ENCODE measurements at places on chromosomes 4 and X.

- no peaks in the 10 kb centered on the region for H3K27me3 ChIP-seq
- H3K36me3 ChIP-seq = no peaks in the 10 kb centered on the region
- H3K27ac ChIP-seq = no peak overlapping the region
- H3K4me1 ChIP-seq = no peaks in the 10 kb centered on the region
Observed at GRCh38 chrX:150060406-150060805, 122.1 kb upstream of the EOLA2 start.

GRCh38 chr4:160175064-160175643 is 1072.3 kb downstream of the RAPGEF2 start:
- no peak overlapping the region for H3K27ac ChIP-seq
- no peak for DNase-seq
- no peaks in the 10 kb centered on the region for H3K36me3 ChIP-seq
- H3K27me3 ChIP-seq = no peaks in the 10 kb centered on the region

DNA sequence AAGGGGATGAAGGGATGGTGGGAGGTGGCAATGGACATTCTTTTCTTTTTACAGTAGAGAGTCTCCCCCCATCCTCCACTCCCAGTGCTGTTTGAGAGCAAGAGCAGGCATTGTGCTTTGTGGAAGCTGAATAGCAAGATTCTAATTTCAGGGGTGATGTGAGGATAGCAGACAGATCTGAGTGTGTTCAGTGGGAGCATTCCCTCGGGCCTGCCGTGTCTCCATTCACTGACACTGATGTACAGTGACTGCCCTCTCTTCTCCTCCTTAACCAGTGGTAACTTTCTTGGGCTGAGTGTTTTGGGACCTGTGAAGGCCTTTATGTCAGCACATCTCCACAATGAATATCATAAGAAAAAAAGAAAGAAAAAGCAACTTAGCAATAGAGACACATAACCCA is 396.6 kb upstream of the RPS6KA3 start:
- no peak for DNase-seq
- H3K4me3 ChIP-seq = no peak overlapping the region
- no peaks in the 10 kb centered on the region for H3K4me1 ChIP-seq
- H3K36me3 ChIP-seq = no peaks in the 10 kb centered on the region
- no peaks in the 10 kb centered on the region for H3K27me3 ChIP-seq
- H3K27ac ChIP-seq = no peak overlapping the region

- H3K4me1 ChIP-seq = no peaks in the 10 kb centered on the region
- DNase-seq = no peak
- H3K27me3 ChIP-seq = no peaks in the 10 kb centered on the region
- no peak overlapping the region for H3K27ac ChIP-seq
- H3K36me3 ChIP-seq = no peaks in the 10 kb centered on the region
Observed at GRCh38 chrX:2550328-2551020, 49.7 kb upstream of the DHRSX start.

DNA sequence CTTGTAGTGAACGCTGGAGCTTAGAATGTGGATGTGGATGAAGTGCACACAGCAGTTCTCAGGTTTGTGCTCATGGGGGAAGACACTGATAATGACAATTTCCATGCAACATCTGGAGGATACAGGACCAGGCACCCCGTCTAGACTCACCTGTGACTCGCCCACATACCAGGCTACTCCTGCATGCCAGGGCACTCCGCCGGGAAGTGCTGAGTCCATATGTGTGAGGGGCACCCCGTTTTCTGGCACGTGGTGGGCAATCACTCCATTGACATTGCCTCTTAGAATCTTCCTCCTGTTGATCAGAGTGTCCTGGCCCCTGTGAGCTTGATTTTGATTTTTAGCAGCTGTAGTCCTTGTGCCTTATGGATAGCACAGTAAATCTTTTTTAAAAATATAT is 90.9 kb upstream of the LRPAP1 start:
- no peaks in the 10 kb centered on the region for H3K36me3 ChIP-seq
- H3K4me1 ChIP-seq = no peaks in the 10 kb centered on the region
- DNase-seq = no peak
- peaks cover 3% of the 10 kb centered on the region for H3K27me3 ChIP-seq

GRCh38 chrX:96564595-96564994 is 120.0 kb upstream of the DIAPH2 start:
- no peak overlapping the region for H3K4me3 ChIP-seq
- DNase-seq = no peak
- no peaks in the 10 kb centered on the region for H3K36me3 ChIP-seq

GRCh38 chrX:116318672-116319071 is 117.7 kb upstream of the SLC6A14 start:
- H3K27me3 ChIP-seq = no peaks in the 10 kb centered on the region
- DNase-seq = no peak
- H3K36me3 ChIP-seq = no peaks in the 10 kb centered on the region
- no peaks in the 10 kb centered on the region for H3K4me1 ChIP-seq

GRCh38 chr4:85029453-85029852 is 63.0 kb upstream of the WDFY3 start:
- H3K4me1 ChIP-seq = no peaks in the 10 kb centered on the region
- no peaks in the 10 kb centered on the region for H3K36me3 ChIP-seq
- H3K27me3 ChIP-seq = no peaks in the 10 kb centered on the region

DNA sequence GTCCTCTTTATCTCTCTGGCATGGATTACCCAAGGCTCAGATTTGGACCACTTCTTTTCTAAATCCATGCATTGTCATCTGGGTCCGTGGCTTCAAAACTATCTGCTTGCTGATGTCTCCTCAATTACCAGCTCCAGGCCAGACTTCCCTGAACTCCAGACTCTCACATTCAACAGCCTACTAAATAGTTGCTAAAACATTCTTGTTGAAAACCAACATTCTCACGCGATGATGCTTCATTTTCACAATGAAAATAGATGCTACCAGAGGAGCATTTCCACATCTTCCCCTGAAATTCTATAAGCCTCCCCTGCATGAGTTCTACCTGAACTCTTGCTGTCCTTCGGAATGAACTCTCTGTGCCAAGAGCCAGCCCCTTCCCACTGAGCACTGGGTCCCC is 5.2 kb upstream of the TLR6 start:
- H3K4me3 ChIP-seq = no peak overlapping the region
- no peaks in the 10 kb centered on the region for H3K27me3 ChIP-seq
- H3K36me3 ChIP-seq = no peaks in the 10 kb centered on the region

GRCh38 chrX:79444694-79445210 is 77.6 kb upstream of the ITM2A start:
- H3K27me3 ChIP-seq = no peaks in the 10 kb centered on the region
- H3K4me1 ChIP-seq = no peaks in the 10 kb centered on the region
- no peak overlapping the region for H3K27ac ChIP-seq
- H3K4me3 ChIP-seq = no peak overlapping the region

- H3K27me3 ChIP-seq = no peaks in the 10 kb centered on the region
- no peak overlapping the region for H3K4me3 ChIP-seq
- no peaks in the 10 kb centered on the region for H3K4me1 ChIP-seq
- no peaks in the 10 kb centered on the region for H3K36me3 ChIP-seq
- no peak for DNase-seq
Observed at GRCh38 chrX:99353412-99353811, 1056.7 kb downstream of the PCDH19 start.

GRCh38 chr4:91111556-91111955 is 984.4 kb downstream of the CCSER1 start:
- H3K4me3 ChIP-seq = no peak overlapping the region
- H3K27ac ChIP-seq = no peak overlapping the region
- H3K27me3 ChIP-seq = no peaks in the 10 kb centered on the region
- no peaks in the 10 kb centered on the region for H3K36me3 ChIP-seq
- DNase-seq = no peak
- H3K4me1 ChIP-seq = no peaks in the 10 kb centered on the region

GRCh38 chrX:135977611-135978010 is 3.8 kb upstream of the MMGT1 start:
- no peaks in the 10 kb centered on the region for H3K36me3 ChIP-seq
- no peak overlapping the region for H3K4me3 ChIP-seq
- DNase-seq = no peak
- no peak overlapping the region for H3K27ac ChIP-seq
- no peaks in the 10 kb centered on the region for H3K27me3 ChIP-seq

- no peaks in the 10 kb centered on the region for H3K27me3 ChIP-seq
- H3K4me1 ChIP-seq = no peaks in the 10 kb centered on the region
Observed at GRCh38 chr4:141432000-141432712, 204.2 kb upstream of the IL15 start.

GRCh38 chrX:48891402-48892288 is 5.9 kb downstream of the TIMM17B start:
- H3K4me3 ChIP-seq = peak overlapping the region; percentile 63
- H3K27me3 ChIP-seq = no peaks in the 10 kb centered on the region
- H3K27ac ChIP-seq = peak overlapping the region; percentile 60
- peaks cover 4% of the 10 kb centered on the region for H3K36me3 ChIP-seq
- peaks cover 6% of the 10 kb centered on the region for H3K4me1 ChIP-seq

GRCh38 chrX:134933911-134934310 is 56.9 kb upstream of the SMIM10 start:
- no peaks in the 10 kb centered on the region for H3K27me3 ChIP-seq
- no peak for DNase-seq
- no peak overlapping the region for H3K4me3 ChIP-seq
- no peaks in the 10 kb centered on the region for H3K36me3 ChIP-seq
- no peaks in the 10 kb centered on the region for H3K4me1 ChIP-seq

GRCh38 chr4:168480931-168481611 is 779 bp upstream of the DDX60L start:
- H3K27me3 ChIP-seq = no peaks in the 10 kb centered on the region
- no peaks in the 10 kb centered on the region for H3K36me3 ChIP-seq

GRCh38 chrX:10119399-10119990 is 37.3 kb upstream of the CLCN4 start:
- peak overlapping the region; percentile 38 for H3K27ac ChIP-seq
- no peaks in the 10 kb centered on the region for H3K27me3 ChIP-seq
- DNase-seq = peak; percentile 91
- H3K4me1 ChIP-seq = peaks cover 2% of the 10 kb centered on the region
- peaks cover 12% of the 10 kb centered on the region for H3K36me3 ChIP-seq

DNA sequence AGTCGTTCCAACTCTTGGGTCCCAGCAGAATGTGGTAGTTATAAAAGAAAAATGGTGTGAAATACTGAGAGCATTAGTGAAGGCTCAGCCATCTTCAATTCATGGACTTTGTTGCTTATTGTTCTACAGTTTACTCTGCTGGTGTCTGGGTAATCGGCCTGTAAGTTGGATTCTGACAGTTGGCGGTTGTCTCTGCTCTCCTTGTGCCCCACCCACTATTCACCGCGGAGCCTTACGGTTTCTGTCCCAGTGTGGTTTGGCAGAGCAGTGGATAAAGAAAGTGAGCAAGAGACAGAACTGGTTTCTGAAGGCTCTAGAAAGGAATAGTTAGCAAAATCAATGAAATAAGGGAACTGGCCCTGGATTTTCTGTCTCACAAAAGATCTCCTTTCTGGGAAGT is 9.1 kb downstream of the LONRF3 start:
- no peak overlapping the region for H3K27ac ChIP-seq
- H3K4me3 ChIP-seq = no peak overlapping the region
- no peak for DNase-seq
- H3K27me3 ChIP-seq = no peaks in the 10 kb centered on the region

DNA sequence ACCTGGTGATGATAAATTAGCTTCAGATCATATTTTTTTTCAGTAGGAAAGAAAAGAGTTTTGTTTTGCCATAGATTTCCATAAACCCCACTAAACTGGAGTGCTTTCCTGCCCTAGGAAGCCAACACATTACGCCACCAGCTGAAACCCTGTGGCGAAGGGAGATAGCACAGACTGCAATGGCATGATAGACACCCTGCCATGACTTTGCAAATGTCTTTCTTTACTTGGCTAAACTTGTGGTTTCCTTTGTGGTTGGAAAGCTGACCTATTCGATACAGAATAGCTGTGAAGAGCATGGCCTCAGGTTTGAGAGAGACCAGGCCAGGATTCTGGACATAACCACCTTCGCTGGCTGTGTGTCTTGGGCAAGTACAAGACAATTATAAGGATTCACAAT is 19.1 kb downstream of the MFAP3L start:
- H3K27me3 ChIP-seq = no peaks in the 10 kb centered on the region
- no peaks in the 10 kb centered on the region for H3K36me3 ChIP-seq
- no peak overlapping the region for H3K4me3 ChIP-seq
- DNase-seq = no peak

DNA sequence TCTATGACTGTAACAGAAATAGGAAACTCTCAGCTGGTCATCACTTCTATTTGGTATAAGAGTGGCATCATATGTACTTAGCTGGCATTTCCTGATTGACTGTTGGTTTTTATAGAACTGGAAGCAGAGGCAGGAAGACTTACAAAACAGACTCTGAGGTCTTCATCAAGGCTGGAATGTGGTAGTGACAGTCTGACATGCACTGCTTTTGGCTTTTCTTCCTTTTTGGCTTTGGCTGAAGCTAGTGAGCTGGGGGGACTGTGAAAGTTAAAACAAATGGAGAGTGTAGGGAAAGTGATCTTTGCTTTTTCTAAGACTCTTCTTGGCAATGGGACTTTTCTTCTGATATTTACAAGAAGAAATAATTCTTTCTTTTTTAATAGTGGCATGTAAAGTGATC is 121.1 kb upstream of the SLC4A4 start:
- DNase-seq = no peak
- no peak overlapping the region for H3K4me3 ChIP-seq
- H3K27ac ChIP-seq = no peak overlapping the region

GRCh38 chr4:40848940-40849339 is 99.2 kb downstream of the NSUN7 start:
- no peaks in the 10 kb centered on the region for H3K27me3 ChIP-seq
- H3K4me1 ChIP-seq = no peaks in the 10 kb centered on the region
- H3K4me3 ChIP-seq = no peak overlapping the region

DNA sequence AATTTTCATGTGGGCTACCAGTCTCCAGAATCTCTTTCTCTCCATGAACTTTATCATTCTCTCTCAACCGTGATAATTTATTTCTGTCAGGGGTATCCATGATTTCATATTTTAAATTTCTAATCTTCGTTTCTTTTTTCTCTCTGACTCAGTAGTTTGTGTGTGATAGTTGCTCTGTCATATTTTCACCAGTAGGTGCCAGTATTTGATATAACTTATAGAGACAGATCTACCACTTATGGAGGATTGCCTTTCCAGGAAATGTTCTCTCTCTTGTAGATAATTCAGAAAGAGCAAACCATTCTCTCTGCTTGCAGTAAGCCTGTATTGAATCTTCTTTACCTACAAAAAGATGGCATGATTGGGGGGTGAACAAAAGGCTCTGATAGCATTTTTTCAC is 79.3 kb upstream of the DYNLT3 start:
- H3K27ac ChIP-seq = no peak overlapping the region
- no peak for DNase-seq
- H3K4me3 ChIP-seq = no peak overlapping the region
- no peaks in the 10 kb centered on the region for H3K36me3 ChIP-seq

DNA sequence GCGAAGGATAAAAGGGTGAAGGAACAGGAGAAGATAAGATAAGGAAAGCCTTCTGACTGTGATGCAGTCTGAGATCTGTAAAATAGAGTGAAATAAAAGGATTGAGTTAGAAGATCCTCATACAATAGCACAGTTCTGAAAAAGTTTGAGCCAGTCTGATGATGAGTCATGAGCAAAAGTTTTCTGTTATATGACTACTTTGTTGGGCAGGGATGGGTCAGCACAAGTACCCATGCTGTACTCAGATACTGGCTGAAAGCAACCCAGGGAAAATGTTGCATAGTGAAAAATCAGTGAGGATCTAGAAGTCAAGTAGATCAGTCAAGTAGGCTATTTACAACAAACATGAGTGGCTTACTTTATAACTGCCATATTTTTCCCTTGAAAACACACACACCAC is 253.5 kb downstream of the PCDH10 start:
- no peak overlapping the region for H3K4me3 ChIP-seq
- H3K27me3 ChIP-seq = no peaks in the 10 kb centered on the region
- no peak overlapping the region for H3K27ac ChIP-seq
- H3K36me3 ChIP-seq = no peaks in the 10 kb centered on the region
- H3K4me1 ChIP-seq = no peaks in the 10 kb centered on the region

Data from ascending aorta (tissue), 2 donors.